GM23248 (cell line): ENCODE measurements at places on chromosomes 12 and 14. TPM values are rescaled to one million over a fixed set of nuclear protein-coding genes. Genes with fewer than 3 reads are reported as not detected.
A peak's percentile ranks its signal among the peaks of the same experiment; 100 is the strongest.

DNA sequence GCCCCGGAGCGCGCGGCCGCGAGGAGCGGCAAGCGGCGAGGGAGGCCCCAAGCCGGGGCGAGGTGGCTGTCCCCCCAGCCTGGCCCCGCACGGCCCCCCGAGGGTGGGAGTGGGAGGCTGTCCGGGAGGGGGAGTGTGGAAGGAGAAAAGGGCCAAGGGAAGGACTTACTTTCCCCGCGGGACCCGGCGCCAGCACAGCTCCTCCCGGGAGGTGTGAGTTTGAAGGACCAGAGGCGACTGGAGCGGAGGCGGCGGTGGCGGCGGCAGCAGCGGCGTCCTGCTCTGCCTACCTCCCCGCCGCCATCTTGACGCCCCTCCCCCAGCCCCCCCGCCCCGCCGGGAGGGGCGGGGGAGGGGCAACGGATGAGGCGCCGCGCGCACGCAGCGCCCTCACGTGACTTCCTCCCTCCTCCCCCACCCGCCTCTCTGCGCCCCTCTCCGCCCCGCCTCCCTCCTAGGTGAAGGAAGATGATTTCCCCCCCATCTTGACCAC lies at the start of gene SBNO1:
SBNO1 (minus strand) TSS at position 316 of the 493 bp plus-strand sequence. CDS start 14,406 bp downstream, outside the sequence.
- peak; percentile 97 for DNase-seq

DNA sequence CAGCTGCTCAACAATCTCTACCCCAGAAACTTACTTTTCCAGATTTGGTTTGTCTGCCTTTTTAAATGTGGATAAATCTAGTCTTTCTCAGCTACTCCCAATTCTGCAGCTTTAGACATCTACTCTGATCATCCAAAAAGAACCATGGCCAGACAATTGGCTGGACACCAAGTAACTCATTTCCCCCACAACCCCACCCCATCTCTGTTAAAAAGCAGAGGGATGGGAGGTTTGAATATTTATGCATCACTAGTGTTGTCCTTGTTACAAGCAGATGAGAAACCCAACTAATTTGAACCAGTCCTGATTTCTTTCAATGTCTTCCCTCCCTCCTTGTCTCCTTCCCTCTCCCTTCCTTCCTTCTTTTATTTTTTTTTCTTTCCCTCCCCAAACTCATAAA lies 391.9 kb downstream of the GALC start:
- no peak for DNase-seq

DNA sequence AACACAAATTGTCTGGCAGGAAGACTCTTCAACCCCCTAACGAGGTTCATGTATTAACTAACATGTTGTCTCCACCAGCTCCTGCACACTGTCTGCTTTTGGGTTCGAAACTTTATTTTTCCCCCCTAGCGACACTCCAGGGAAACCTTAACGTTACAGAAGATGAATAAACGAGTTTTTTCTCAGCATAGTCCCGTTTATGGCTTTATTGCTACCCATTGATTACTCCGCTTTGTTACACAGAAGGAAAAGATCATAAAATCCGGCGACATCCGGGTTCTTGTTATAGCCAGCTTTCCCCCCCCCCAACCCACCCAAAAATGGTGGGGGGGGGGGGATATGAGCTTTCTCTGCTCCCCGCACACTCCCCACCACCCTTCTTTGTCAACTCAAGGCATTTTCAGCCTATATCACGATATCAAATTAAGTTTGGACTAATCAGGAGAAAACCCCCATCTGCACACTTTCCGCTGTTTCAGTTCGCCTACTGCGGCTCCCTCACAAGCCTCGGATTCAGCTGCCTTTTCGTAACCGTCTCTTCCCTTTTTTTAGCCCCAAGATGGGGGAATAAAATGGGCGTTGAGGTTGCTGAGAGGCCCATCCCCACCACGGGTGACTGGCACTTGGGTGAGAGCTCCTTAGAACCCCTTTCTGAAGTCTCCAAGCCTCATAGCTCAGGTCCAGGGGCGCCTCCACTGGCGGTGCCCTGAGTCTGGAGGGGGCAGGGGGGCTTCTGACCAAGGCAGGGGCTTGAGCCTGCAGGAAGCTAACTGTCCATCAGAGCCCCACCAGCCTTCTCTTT lies 1.4 kb upstream of the HOXC6 start:
- DNase-seq = peak; percentile 47

DNA sequence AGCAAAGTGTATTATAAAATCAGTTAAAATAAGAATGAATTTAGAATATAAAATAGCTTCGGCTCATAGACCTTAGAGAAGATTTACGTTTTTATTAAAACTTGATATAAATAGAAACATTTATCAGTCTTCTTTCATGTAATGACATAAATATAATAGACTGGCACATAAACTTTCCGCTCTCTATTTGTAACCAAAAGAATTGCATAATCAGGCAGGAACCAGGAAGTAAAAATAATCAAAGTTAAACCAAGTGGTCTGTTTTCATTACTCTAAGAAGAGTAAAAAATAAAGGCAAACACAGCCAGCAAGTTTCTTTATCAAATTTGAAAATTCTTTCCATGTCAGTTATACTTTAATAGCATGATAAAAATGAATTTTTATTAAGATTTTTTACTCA lies 46.3 kb upstream of the ATP2A2 start:
- peak; percentile 53 for DNase-seq

DNA sequence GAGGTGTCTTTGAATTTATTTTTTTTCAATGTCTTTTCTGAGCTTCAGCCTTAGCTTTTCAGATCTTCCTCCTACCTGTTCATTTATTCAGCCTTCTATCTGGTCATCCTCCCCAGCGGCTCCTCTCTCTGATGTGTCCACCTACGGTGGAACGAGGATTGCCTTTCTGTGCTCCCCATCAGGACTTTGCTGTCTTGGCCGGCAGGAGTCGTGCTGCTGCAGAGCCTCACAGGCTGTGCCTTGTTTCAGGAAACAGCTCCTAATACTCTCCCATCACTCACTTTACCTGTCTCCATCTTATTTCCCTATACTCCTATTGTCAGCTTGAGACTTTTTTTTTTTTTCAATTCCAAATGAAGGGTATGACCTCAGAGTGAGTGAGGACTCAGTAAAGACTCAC lies 76.9 kb downstream of the KICS2 start:
- no peak for DNase-seq

- DNase-seq = peak; percentile 77
Observed at GRCh38 chr12:57611108-57611826, at the start of gene ARHGEF25. Gene ARHGEF25 (plus strand): TSS chr12:57611435. CDS start chr12:57611895, 460 bp downstream.

DNA sequence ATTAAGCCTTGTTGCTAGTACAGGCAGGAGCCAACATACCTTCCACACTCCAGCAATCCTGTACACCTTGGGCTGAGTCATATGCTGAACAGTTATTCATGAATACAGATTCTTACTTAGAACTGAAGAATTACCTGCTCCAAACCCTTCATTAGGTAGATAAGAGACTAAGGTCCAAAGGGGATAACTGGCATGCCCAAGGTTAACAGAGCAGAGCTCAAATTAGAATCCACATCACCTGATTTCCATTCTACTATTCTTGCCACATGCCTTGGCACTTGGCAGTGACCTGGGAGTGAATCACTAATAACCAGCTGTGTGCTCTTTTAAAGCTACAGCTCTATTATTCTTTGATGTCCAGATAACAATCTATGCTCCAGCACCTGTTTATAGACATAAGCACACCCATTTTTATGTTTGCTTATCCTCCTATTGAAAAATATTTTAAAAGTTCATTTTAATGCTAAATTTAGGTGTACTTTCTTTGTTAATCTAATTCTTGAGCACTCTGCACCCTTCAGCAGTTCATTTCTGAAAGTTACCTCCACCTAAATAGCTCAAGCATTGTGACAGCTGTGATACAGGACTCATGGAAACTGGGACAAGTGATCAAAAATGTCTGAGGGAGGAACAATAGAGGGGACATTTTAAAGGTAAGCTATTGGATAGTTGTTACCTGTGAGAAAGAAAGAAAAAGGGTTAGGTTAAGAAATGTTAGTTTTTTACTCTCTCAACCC lies 19.4 kb downstream of the LPCAT3 start:
- peak; percentile 7 for DNase-seq

DNA sequence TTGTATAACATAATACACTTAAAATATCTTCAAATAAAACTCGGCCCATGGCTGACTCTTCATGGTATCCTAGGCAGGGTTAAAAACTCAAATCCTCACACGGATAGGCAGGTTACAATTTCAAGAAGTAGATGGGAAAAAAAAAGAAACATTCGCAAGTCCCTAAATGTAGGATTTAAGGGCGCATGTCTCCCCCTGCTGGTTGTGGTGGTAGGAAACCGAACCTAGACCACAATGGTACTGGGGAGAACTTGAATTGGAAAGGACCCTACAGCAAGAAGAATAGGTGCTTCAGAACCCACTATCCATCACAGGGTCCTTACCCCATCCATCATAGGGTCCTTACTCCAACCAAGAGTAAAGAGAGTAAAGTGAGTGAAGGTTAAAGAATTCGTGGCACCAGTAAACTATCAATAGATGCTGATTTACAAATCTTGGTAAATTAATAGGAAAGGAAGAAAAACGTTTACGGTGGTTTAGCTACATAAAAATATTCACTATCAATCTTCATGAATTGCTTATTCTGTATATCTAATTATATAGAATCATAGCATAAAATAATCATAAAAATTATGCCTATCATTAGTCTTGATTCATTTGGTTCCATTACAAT lies 3.3 kb upstream of the CIPC start:
- peak; percentile 83 for DNase-seq

DNA sequence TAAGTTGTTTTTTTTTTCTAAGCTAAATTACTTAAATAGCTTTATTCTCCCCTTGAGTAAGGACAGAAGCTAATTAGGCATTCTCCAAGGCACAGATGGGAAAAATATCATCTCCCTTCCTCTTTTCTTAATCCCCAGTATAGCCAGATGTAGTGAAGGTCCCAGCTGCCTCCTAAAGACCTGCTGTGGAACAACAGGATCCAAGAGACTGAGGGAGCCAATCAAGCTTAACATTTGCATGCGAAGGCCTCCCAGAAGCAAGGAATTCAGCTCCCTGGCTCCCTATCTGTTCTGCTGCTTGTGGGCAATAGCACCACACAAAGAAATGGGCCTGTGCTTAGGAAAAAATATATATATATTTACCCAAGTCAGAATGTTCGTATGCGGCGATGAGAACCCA lies 255.2 kb downstream of the SYT1 start:
- no peak for DNase-seq

DNA sequence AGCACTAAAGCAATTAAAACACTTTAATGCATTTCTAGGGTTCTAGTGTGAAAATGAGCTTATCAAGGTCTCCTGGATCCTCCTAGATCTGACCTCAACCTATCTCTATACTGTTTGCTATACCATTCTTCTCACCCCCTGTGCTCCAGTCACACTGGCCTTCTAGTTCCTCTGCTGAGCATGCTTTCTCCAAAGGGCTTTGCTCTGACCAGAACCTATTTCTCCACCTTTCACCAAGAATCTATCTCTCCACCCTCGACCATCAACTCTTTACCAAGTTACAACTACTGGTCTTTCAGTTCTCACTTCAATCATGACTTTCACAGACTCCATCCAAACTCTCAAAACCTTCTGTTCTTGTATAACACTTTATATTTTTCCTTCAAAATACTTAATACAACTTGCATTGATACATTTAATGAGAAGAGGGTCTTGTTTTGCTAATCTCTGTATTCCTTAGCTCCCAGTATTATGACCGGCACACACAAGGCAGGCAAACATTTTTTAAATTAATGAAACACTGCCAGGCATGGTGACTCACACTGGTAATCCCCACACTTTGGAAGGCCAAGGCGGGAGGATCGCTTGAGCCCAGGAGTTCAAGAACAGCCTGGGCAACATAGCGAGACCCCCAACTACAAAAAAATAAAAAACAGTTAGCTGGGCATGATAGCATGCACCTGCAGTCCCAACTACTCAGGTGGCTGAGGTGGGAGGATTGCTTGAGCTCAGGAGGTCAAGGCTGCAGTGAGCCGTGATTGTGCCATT lies 22.8 kb downstream of the PPP1R12A start:
- peak; percentile 42 for DNase-seq

DNA sequence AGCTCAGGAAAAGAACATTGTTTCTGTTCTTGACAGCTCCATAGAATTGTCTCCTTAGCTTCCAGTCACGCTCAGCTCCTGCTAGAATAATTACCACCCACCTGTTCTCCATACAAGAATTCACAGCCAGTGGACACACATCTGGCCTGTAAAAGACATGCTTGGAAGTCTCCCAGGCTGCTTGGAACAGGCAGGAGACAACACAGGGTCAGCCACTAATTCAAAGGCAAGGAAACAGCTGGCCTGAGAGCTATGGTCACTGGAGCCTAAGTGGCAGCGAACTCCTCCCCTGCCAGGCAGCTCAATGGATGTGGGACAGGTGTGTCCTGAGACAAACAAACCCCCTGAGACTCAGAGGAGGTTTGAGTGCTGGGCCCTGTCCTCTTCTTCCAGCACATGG lies 22.9 kb upstream of the LTBP2 start:
- DNase-seq = no peak

GRCh38 chr14:22865424-22866405 lies 5.8 kb upstream of the LRP10 start:
- no peak for DNase-seq

- peak; percentile 30 for DNase-seq
Observed at GRCh38 chr12:115096588-115097397, 412.8 kb upstream of the TBX3 start.

- no peak for DNase-seq
Observed at GRCh38 chr14:92956961-92957360, 34.0 kb downstream of the CHGA start.

DNA sequence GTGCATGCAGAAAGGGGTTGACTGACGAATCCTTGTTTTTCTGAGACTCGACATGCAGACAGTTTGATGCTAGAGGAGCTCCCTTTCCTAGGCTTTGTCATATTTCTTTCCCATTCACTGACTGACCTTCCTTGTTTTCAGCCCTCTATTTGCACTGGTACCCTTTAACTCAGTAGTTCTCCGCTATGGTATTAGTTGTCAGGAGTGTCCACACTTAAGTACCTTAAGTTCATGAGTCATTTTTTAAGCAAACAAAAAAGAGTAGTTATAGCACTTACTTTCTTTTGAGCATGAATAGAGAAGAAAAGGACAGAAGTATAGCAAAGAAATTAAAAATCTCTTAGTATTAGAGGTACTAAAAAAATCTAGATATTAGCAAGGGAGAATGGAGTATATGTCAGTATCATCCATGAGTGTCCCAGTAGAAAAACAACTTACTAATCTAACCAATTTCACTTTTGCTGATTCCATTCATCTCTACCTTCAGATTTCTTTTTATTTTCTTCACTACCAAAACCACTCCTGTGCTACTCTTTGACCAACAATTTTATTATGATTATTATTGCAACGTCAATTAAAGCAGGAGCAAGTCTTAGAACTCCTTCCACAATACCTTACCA lies 8.3 kb downstream of the ATP2B1 start:
- DNase-seq = no peak

DNA sequence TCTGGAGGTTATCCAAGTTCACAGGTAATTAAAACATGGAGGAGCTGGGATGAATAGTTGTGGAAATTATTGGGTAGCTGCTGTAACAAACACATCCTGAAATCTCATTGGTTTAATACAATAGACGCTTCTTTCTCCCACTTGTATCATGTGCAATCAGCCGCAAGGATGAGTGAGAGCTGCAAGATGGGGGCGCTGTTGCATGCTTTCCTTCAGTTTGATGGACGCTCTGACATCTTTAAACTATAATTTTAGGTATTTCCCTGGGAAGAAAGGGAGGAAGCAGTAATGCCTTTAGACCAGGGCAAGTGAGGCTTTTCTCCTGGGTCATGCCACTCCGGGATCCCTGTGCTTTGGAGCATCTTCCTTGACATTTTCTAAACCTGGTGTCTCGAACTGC lies 178.7 kb downstream of the PAWR start:
- DNase-seq = no peak

GRCh38 chr12:99137124-99137855 lies 492.2 kb downstream of the APAF1 start:
- DNase-seq = no peak

OR6C65 gene
- not detected in 2 replicates for polyA plus RNA-seq

KRT5 gene
- not detected in 2 replicates for polyA plus RNA-seq

TMTC1 gene
- 6.1 and 6.8 TPM in 2 replicates for polyA plus RNA-seq

DAZAP2 gene
- 216 and 228 TPM in 2 replicates for polyA plus RNA-seq

HHIPL1 gene
- 5.8 and 6.5 TPM in 2 replicates for polyA plus RNA-seq
